ENCODE measurements at places on chromosomes 12 and 14.

GRCh38 chr12:91189516-91189915 lies 6.9 kb upstream of the DCN start:
- peak; percentile 43 for DNase-seq

GRCh38 chr14:52429451-52429850 lies 115.3 kb downstream of the PTGER2 start:
- DNase-seq: no peak

DNA sequence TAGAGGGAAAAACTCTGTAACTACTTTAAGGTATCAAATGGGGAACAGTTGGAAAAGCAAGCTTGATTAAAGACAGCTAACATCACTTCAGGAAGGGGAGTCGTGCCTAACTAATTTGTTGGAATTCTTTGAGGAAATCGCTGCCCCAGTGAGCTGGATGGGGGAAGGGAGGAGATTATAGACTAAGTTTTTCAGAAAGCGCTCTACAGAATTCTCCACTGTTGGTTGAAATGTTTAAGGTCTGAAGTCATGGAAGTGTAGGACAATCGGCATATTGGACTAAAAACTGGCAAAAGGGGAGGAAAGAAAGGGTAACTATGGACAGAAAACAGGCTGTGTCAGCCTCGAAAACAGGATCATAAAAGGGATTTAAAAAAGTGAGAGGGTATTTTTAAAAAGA lies 229.9 kb upstream of the HMGA2 start:
- no peak for DNase-seq

DNA sequence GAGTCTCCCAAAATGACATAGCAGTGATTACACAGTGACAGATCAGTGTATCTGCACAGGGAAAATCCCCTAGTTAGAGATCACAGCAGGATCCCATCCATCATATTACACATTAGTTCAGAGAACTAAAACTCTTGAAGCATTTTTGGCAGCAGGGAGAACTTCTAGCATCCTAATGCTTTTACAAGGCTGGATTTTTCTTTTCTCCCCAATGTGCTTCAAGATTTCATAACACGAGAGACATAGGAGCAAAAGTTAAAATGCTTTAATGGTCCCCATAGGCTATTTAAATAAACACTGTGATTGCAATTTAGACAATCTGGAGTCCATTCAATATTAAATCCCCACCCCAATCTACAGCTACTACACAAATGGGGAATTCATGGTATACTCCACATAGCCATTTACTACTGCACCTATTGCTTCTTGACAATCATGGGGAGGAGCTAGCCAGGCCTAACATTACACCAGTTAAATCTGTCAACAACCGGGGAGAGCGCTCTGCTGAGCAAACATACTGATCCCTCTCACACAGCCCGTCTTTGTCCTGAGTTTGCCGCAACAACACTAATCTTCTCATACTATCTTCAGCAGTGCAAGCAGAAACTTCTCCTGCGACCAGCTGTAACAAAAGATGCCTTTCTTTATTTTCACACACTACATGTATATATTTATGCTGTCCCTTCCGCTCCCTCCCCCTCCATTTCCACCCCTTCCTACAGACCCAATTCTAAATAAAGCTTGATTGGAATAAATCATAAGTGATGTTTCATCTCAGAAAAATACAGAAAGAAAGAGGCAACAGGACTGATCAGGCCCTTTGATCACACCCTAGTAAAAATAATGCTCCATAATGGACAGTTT lies 120.3 kb upstream of the SOX5 start:
- DNase-seq: no peak

DNA sequence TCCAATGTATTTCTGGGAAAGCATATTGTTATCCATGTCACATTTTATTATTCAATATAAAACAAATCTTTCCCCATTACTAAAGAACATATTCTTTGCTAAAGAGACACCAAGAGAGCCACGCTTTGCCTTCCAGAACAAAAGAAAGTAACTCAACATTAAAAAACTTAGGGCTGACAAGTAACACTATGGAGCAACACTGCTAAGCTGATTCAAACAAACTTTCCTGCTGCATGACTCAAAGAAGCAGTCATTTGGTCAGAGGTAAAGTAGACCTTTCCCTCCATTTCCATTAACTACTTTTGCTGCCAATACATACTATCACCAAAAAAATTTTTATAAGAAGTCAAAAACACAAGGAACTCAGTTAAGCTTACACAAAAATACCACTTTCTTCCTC lies 83.0 kb downstream of the DENND5B start:
- DNase-seq: peak; percentile 65

GRCh38 chr12:26686408-26686807 lies 146.6 kb downstream of the ITPR2 start:
- DNase-seq: no peak

DNA sequence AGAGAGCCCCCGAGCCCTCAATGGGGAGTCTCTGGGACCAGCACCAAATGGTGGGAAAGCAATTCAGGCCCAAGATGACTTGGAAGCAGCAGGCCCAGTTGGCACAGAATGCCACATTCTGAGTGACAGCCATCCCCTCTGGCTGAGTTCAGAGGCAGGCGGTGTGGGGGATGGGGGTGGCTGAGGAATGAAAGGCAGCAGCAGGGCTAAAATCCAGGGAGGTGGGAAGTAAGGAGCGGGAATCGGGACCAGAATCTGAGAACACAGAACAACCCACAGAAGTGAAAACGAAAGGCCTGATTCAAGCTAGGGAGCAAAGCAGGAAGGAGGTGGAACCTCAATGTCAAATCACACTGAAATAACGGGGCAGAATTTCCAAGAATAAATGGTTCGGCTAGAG lies 171.2 kb downstream of the CALM1 start:
- DNase-seq: no peak

DNA sequence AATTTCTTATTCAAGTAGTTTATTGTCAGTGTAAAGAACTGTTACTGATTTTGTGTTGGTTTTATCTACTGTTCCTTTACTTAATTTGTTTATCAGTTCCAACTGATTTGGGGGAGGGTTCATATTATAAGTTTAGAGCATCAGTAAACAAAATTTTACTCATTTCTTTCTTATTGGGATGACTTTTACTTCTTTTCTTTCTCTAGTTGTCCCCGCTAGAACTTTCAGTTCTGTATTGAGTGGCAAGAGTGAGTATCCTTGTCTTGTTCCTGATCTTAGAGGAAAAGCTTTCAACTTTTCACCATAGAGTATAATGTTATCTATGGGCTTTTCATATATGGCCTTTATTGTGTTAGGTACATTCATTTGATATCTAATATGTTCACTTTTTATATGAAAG lies 584.1 kb downstream of the LRFN5 start:
- DNase-seq: no peak

GRCh38 chr12:116919706-116920485 lies 9.1 kb downstream of the FBXW8 start:
- no peak for DNase-seq

DNA sequence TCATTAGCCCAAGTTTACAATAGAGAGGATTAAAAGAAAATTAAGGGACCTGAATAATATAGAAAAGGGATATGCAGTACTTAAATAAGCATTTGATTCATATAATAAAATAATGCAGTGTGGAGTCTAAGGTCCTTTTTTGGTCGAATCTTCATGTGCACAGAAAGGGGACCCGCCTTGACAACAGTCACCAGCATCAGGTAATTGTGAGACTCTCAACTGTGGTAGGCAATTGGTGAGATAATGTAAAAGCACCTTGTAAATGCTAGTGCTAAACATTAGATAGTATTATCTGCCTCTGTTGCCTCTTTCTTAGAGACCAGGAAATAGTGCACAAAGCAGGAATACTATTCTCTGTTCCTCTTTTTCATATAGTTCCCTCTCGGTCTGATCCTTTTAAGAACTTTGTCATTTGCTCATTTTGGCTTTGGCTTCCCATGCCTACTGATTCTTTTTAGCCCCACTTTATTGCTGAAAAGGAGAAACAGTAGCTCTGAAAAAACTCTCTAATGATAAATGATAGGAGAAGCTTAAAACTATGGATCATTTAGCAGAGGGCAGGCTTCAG lies 17.5 kb downstream of the CHPT1 start:
- no peak for DNase-seq

DNA sequence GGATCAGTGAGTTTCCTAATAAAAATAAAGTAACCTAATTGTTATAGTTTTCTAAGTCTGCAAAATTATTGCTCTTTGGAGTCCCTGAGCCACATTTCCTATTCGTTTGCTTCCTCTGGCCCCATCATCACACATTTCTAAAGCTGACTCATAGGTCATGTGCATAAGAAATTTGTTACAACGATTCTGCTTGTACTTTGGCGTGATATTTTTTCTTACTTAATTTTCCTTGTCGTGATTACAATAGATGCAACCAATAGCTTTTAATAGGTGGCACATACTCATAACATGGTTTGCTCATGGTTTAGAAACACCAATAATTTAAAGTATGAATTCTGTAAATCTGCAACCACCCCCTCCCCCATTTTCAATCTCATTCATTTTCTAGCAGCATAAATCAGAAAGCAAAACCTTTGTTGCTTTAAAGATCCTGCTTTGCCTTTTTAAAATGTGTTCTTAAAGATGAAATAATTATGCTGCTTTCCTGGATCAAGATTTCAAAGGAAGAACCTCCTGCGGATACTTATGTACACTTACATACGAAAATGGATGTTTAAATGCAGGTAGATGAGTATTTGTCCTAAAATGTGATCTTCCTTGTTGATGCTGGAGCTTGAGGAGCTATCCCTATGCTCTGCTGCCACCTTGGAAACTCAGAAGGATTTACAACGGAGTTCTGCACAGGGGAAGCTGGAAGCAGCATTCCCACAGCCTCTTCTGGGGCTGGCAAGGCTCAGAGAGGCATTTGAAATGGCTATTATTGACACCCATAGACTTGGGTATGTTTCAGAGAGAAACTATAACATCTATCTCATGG lies 1.7 kb upstream of the FLRT2 start:
- DNase-seq: peak; percentile 91

DNA sequence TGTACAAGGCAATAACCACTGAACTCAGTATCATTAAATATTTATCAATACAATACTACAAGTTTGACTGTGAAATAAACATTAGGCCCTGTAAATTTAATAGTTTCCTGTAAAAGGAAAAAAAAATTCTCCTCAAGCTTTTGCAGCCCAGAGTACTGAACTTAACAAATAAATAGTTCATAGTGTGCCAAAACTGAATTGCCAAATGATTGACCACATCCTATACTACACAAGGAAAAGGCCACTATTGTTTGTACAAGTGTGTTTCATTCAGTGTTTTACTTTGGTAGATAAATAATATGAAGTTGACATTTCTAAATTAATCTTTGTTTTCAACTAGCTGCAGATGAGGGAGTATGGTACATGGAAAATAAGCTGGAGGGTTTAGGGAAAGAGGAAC lies 379.6 kb downstream of the FLRT2 start:
- no peak for DNase-seq

GRCh38 chr12:116628989-116629388 lies 69.8 kb downstream of the MAP1LC3B2 start:
- no peak for DNase-seq

DNA sequence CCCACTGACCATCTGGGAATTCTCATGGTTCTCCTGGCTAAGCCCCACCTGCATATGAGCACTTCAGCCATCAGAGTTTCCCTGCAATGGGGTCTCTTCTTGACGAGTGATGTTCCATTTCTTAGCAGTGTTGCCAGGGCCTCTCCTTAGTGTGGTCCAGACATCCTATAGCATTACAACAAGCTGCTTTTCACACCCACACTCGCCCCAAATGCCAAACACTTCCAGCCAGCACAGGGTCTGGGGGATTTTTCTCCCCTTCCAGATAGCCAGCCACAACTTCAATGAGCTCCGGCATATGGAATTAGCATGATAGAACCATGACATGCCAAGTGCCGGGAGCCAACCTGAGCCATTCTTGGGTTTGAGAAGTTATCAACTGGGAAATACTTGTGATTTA lies 267.4 kb downstream of the ZFP36L1 start:
- no peak for DNase-seq

GRCh38 chr12:3002646-3003045 lies 43.4 kb downstream of the TEAD4 start:
- DNase-seq: no peak

DNA sequence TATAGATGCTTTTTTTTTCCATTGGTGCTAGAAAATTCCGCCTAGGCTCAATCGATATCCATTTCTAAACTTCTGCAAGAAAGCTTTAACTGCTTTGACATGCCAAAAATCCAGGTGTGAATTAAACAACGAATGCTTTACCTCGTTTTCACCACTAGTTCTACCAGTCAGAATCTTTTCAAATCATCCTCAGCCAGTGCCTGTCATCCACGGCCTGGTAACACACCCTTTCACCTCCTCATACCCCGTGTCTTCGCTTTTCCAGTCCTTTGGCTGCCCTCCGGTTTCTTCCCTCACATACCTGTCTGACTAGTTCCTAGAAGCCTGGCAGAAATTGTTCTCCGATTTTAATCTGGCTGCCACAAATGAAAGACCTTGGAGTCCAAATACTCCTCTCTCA lies 1.4 kb upstream of the PHC1 start:
- DNase-seq: no peak

DNA sequence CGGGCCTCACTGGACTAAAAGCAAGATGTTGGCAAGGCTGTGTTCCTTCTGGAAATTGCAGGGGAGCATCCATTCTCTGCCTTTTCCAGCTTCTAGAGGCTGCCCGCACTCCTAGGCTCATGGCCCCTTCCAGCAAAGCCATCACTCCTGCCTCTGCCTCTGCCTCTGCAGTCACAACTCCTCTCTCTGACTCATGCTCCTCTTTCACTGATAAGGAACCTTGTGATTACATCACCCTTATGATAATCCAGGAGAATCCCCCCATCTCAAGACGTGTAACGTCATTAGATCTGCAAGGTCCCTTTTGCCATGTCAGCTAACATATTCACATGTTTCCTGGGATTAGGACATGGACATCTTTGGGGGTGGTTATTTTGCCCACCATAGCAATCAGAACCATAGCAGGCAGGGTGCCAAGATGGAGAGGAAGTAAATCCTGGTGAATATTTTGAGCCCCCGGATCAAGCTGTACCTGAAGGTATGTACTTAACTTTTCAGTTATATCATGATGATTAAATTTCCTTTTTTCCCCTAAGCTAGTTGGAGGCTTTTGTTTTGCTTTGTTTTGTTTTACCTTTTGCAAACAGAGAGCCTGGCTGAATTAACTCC lies 123.6 kb downstream of the SCARB1 start:
- no peak for DNase-seq

- no peak for DNase-seq
Measured at GRCh38 chr12:51470116-51470515, 45.5 kb downstream of the SLC4A8 start.

DNA sequence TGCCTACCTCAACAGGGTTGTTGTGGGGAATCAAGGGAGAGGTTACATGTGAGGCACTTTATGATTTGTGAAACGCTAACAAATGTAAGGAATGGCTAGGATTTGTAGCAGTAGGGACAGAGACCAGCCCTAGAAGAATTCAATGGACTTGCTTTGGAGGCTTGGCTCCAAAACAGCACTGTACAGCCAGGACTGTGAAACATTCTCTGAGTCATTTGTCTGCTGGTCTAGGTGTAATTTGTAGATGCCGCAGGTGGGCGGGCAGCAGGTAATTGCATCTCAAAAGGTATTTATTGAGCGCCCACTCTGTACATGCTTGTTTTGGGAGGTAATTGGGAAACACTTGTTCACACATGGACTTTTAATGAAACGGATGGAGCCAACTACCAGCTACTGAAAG lies 11.4 kb downstream of the SLC7A8 start:
- no peak for DNase-seq

All from HCEC 1CT (cell line).